ENCODE measurements at places on chromosomes 4 and X.

DNA sequence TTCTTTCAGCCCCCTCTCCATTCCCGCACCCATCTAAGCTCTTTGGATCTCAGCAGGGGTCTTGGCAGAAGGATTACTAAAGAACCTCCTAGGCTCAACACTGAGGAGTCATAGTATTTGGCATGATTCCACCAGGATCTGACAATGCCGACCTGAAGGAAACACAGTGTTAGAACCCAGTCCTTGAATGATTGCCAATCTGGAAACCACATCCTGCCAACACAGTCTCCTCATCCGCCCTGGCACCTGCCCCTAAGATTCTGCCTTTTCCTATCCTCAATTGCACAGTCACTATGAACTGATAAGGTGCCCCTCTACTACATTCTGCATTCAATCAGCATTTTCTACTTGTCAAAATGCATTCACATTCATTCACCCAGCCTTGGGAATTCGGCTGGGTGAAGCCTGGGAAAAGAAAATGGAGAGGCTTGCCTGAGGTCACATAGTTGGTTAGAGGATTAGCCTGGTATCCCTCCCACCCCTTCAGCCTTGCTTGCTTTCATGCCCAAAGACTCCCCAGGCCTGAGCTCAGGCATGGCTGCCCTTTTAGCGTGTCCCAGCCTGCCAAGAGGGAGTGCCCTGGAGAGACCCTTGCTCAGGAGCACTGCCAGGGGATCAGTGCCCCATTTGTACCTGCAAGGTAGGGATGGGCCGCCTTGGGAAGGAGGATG lies 2.2 kb upstream of the CLDN2 start:
- no peaks in the 10 kb centered on the region for H3K4me1 ChIP-seq
- no peak for DNase-seq
- no peak overlapping the region for H3K4me3 ChIP-seq

DNA sequence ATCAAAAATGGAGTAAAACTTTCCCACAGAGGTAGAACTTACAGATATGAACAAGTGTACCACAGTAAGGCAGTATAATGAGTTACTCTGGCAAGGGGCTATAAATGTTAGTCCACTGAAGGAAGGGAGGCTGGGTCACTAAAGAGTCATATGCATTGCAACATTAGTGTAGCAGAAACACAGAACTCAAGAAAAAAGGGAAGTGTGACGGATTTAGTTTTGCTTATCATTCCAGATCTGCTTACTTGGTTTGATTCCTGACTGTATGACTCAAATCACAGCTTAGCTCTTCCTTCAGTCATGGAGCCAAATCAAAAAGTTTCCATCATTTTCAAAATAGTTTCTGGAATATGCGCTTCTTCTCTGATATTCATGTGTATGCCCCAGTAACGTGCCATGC lies 148.7 kb downstream of the FSTL5 start:
- H3K4me1 ChIP-seq = no peaks in the 10 kb centered on the region
- no peak overlapping the region for H3K4me3 ChIP-seq
- DNase-seq = no peak
- no peaks in the 10 kb centered on the region for H3K27me3 ChIP-seq

DNA sequence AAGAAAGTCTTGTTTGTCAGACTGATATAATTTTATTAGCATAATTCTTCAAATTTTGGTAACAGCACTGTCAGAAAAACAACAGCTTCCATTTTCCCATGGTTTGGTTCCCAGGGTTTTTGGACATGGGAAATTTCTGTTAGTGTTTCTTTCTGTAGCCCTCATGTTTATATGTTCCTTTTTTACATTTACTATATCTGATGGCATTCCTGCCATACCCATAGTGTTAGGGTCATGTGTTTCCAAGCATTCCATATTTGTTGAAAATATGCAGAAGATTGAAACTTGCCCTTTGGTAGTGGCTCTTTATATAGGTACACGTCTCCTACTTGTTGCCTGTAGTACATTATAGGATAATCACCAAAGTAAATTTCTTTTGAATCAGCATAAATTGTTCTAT lies 65.8 kb downstream of the PDLIM5 start:
- DNase-seq = no peak
- H3K27me3 ChIP-seq = no peaks in the 10 kb centered on the region
- no peaks in the 10 kb centered on the region for H3K36me3 ChIP-seq
- H3K4me3 ChIP-seq = no peak overlapping the region

- no peaks in the 10 kb centered on the region for H3K4me1 ChIP-seq
- no peak overlapping the region for H3K27ac ChIP-seq
- H3K4me3 ChIP-seq = no peak overlapping the region
- H3K36me3 ChIP-seq = no peaks in the 10 kb centered on the region
- no peaks in the 10 kb centered on the region for H3K27me3 ChIP-seq
These were observed 3.6 kb downstream of the IL9R start for GRCh38 chrX:156001001-156001666.

DNA sequence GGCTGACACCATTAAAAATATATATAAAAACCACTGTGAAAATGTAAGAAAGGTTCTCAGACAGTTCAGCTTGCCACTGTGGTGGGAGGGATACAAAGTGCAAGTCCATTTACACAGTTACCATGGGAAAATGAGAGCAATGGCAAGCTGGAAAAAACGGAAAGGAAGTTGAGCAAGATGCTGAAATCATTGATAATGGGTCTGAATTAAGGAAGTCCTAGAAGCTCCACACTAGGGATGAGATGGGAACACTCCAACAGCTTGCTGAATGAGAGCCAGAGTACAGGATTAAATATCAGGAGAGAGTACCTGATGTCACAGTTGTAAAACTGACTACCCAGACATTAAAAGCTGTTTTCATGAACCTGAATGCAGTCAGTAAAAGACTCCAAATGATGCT lies 218.6 kb downstream of the PRDM5 start:
- H3K27me3 ChIP-seq = no peaks in the 10 kb centered on the region
- H3K4me1 ChIP-seq = no peaks in the 10 kb centered on the region
- no peaks in the 10 kb centered on the region for H3K36me3 ChIP-seq

GRCh38 chr4:13539047-13539618 lies 5.2 kb downstream of the NKX3-2 start:
- peaks cover 40% of the 10 kb centered on the region for H3K4me1 ChIP-seq
- DNase-seq = no peak
- peaks cover 97% of the 10 kb centered on the region for H3K27me3 ChIP-seq
- H3K4me3 ChIP-seq = no peak overlapping the region
- no peak overlapping the region for H3K27ac ChIP-seq
- no peaks in the 10 kb centered on the region for H3K36me3 ChIP-seq

GRCh38 chr4:27049239-27049829 lies 188.7 kb downstream of the STIM2 start:
- peaks cover 10% of the 10 kb centered on the region for H3K4me1 ChIP-seq
- H3K4me3 ChIP-seq = no peak overlapping the region
- H3K27me3 ChIP-seq = no peaks in the 10 kb centered on the region
- no peak for DNase-seq

- no peaks in the 10 kb centered on the region for H3K36me3 ChIP-seq
- H3K4me3 ChIP-seq = no peak overlapping the region
- no peaks in the 10 kb centered on the region for H3K27me3 ChIP-seq
- no peak for DNase-seq
- no peaks in the 10 kb centered on the region for H3K4me1 ChIP-seq
- no peak overlapping the region for H3K27ac ChIP-seq
These were observed 41.6 kb downstream of the USP46 start for GRCh38 chr4:52617336-52618020.

Measured in spleen (tissue), 13 donors.